ENCODE measurements at places on chromosomes 4 and X.

GRCh38 chr4:127829014-127829413 is 46.9 kb downstream of the HSPA4L start:
- peak; percentile 28 for DNase-seq

- no peak for DNase-seq
Observed at GRCh38 chr4:37320513-37321235, 76.1 kb downstream of the NWD2 start.

GRCh38 chrX:137748827-137749226 is 182.9 kb downstream of the ZIC3 start:
- DNase-seq: no peak

DNA sequence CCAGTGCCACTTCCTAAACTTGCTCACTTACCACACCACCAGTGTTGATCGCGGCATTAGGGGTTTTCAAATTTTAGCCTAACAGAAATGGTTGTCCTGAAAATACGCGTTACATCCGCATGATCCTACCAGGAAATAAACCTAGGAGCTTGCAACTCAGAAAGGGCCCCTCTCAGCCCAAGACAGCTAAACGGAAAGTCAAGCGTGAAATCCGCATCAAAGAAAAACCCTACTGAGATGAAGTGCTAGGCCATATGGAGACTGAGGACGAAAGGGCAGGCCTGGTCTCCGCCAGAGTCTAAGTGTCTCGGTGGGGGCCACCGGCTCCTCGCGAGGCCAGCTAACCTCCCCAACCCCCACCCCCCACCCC is 626 bp downstream of the YTHDC1 start:
- DNase-seq: no peak

GRCh38 chr4:150211799-150212445 is 133.7 kb downstream of the DCLK2 start:
- no peak for DNase-seq

DNA sequence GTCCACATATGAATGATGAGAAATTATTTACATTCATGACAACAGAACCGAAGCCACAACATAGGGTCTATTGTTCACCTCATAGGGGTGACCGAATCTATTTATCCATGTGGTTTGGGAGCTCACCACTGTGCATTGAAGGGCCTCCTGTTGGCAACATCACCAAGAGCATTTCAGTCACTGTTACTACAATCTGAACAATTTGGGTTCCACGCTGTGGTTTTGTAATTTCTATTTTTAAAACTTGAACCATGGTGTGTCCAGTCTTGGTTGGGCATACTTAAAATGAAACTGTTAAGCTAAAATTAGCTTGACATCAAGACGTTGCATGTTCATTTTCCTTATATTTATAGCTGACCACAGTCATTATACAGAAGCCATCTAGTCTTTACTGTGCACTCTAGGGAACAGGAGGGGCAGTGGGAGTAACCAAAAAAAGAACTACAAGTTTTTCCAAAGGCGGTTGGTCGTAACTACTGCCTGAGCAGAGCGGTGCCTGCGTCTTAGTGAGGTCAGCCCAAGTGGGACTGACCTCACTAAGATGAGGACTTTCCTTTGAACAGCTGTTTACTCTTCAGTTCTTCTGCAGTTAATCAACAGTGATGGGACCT is 192.1 kb downstream of the SPRY1 start:
- DNase-seq: peak; percentile 25

DNA sequence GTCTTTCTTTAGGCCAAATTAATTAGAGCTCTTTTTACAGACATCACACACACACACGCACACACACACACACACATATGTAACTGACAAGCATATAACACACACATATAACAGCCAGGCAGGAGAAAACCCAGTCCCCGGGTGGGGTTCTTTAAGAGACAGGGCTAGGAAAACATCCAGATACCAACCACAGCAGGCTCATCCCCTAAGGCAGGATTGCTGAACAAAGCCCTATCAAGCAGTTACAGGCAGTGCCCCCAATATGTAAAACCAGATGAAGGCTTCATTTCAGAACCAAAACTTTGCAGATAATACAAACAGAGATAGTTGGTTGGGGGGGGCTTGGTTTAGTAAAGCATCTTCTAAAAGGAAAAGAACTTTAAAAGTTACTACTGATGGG is 18.0 kb upstream of the FAM47E start:
- DNase-seq: no peak

GRCh38 chr4:147194114-147194513 is 248.4 kb upstream of the TTC29 start:
- DNase-seq: no peak

DNA sequence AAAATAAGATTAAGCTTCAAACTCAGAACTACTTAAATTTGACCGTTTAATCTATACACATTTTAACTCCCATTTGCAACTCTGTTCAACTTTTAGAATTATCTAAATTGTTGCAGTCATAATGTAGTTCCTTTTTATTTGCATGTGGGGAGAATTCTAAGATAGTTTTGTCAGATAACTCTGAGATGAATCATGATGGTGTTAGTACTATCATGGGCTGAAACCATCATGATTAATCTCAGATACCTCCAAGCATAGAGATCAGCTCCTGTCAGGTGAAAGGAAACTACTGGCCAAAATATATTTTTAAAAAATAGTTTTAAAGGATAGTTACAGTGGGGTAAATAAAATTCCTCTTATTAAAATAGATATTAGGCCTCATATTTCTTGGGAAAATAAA is 39.0 kb downstream of the FBXO8 start:
- DNase-seq: no peak

- no peak for DNase-seq
Observed at GRCh38 chr4:143489106-143489505, 24.4 kb upstream of the SMARCA5 start.

GRCh38 chr4:103032574-103032973 is 13.1 kb upstream of the SLC9B1 start:
- no peak for DNase-seq

DNA sequence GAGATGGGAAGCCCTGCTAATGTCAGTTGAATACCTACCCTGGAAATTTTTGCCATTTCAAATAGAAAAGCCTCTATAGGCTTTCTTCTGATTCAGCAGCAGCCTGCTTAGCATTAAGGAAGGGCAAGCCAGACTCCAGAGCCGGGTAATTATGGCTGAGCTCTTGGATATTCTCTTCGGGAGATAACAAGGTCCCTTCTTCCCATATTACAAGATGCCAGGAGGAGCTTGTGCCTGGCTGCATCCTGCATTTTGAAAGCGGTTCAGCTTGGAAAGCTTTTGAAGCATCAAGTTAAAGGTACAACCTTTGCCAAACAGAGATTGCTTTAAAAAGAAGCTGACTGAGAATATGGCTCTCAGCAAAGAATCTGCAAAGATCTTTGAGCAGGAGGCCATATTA is 399.6 kb upstream of the RPS6KA3 start:
- DNase-seq: no peak

- DNase-seq: no peak
Observed at GRCh38 chrX:130836447-130836846, 66.6 kb downstream of the ENOX2 start.

- DNase-seq: no peak
Observed at GRCh38 chr4:109022961-109023360, 260.1 kb upstream of the ETNPPL start.

DNA sequence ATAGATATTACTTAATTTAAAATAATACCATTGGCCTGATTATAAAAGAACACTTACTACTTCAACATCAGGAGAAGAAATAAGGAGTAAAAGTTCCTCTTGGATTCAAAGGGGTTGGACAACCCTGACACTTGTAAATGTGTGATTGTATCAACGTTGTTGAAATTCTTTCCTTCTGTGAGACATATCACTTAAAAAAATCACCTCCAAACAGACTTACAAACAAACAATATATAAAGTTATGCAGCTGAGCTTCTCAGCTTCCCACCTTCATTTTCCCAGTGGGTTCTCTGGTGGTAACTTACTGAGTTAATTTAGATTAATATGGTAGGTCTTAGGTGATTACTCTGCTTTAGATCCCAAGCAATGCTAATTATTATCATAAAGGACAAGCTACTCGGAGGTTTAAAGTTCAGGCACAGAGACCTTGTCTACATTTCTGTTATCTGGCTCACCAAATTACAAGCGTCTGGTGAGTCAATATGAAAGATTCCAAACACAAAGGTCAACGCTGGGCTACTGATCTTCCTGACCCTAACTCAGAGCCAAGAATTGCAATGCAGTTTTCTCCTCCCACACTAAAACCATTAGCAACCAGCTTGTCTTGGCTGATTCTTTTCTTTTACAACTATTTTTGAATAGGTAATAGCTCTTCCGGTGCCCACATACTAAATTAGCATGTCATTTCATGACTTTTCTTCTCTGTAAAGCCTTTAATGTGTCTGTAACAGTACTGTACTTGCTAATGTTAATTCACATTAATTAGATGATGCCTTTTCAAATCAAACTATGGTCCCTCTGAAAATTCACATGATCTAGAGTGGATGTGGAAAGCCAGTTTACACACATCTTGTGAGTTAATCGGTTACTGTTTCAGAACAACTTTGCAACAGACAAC is 157.6 kb downstream of the RASL11B start:
- no peak for DNase-seq

GRCh38 chrX:68694435-68695205 is 47.2 kb downstream of the STARD8 start:
- no peak for DNase-seq

DNA sequence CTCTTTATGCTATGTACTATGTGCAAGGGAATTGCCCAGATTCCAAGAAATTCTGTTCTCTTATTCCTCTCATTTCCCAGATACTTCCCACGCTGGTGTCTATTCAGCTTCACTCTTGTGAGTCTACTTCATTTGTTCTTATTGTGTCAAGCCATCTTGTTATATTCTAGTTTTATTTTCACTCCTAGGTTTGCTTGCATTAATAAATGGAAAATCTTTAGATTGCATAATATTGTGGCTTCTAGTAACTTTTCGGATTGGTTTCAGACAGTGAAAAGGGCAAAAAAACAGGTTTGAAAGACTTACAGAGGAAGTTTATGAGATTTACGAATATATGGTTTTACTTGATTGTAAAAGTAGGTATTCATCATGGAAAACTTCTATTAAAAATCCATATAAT is 128.4 kb downstream of the BTC start:
- no peak for DNase-seq

Data from GM20000 (cell line).